RWPE2 (cell line): ENCODE measurements at places on chromosomes 12 and 14.

GRCh38 chr12:57127101-57127725 lies 1.1 kb upstream of the LRP1 start:
- no peak for DNase-seq

DNA sequence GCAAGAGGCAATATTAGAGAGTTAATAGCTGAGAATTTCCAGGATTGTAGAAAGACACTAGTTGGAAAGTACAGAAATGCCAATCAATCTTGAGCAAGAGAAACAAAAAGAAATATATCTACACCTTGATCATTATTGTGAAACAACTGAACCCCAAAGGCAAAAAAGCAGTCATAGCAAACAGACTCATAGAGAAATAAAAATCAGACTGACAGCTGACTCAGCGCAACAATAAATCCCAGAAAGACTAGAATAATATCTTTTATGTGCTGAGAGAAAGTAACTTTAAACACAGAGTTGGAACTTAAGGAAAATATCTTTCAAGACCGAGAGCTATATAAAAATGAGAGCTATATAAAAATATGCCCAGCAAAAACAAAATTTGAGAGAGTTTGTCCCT lies 52.9 kb downstream of the PTPRB start:
- DNase-seq = no peak

- no peak for DNase-seq
Measured at GRCh38 chr12:45522227-45522626, 207.3 kb upstream of the ARID2 start.

DNA sequence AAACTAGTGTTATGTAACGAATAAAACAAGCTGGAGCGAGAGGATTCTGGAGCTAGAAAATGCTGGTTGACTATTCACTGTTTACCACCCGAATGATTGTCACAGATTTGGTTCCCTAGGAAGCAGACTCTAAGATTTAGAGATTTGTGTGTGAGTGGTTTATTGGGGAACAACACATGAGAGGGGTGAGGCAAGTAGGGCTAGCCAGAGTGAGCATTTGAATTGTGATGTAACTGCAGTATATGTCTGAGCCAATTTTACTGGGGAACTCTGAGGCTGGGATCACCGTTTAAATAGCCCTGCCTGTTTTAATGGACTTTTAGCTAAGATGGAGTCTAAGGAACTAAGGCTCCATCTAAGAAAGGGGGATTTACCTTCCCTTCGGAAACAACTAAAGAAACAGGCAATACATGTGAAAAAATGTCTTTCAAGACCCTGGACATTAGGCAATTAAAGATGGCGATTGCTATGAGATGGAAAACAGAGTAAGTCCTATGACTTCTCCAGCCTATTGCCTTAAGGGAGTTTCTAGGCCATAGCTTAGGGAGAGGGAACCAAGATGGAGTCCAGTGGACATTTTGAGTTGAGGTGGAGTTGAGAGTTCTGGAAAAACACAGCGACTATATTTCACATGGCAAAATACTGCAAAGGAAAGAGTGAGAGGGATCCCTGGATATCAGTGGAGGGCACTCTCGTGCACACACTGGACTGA lies 6.3 kb downstream of the MGP start:
- no peak for DNase-seq

DNA sequence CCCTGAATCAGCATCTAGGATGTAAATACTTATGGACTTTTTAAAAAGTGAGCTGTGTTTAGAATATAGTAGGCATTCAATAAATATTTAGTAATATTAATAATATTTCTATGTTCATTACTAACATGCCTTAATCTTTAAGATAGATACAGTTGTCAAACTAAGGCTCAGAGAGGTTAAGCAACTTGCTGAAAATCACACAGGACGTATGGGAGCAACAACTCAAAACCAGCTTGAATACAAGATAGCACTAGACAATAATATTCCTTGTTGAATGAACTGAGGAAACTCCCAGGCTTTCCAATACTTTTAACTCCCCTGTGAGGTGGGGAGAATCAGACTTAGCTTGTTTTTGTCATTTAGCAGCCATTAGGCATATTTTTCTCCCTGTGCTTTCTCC lies 45.3 kb downstream of the LLPH start:
- no peak for DNase-seq

DNA sequence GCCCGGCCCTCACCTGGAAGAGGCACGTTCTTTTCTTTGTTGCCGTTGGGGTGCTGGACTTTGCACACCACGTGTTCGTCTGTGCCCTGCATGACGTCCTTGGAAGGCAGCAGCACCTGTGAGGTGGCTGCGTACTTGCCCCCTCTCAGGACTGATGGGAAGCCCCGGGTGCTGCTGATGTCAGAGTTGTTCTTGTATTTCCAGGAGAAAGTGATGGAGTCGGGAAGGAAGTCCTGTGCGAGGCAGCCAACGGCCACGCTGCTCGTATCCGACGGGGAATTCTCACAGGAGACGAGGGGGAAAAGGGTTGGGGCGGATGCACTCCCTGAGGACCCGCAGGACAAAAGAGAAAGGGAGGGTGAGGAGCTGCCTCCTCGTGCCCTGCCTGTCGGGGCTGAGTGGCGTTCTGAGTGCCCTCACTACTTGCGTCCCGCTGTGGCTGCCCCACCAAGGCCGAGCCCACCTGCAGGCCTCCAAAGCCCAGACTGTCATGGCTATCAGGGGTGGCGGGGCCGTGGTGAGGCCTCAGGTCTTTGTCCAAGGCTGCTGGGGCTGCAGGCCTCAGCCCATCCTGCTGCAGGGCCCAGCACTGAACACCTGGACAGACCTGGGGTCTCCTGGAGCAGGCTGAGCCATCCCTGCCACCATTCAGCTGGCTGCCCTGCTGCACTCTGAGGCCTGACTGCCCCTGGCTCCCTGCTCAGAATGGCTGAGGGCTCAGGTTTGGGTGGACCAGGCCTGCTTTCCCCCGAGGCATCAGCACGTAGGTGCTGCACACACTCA lies 329.7 kb downstream of the TMEM121 start:
- DNase-seq = peak; percentile 61

DNA sequence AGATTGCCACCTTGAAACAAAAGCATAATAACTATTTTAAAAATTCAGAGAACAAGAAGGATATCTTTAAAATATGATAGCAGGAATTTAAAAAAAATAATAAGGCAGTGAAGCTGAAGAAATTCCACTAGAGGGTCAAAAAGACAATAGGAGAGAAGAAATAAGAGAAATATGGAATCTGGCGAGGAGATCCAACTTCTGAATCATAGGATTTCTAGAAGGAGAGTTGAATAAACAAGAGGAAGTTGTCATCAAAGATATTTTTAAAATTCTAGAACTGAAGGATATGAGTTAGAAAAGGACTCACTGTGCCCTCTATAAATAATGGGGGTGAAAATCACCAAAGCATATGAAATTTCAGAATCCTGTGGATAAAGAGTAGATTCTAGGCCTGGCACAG lies 26.8 kb upstream of the TOMM20L start:
- DNase-seq = no peak

- no peak for DNase-seq
Measured at GRCh38 chr12:70449074-70449752, 83.1 kb downstream of the KCNMB4 start.

- no peak for DNase-seq
Measured at GRCh38 chr14:38512236-38512635, 256.3 kb upstream of the CLEC14A start.
